CD8-positive, alpha-beta memory T cell (primary cell): ENCODE measurements at places on chromosomes 3 and 15. TPM values are rescaled to one million over a fixed set of nuclear protein-coding genes. Genes with fewer than 3 reads are reported as not detected.

CTNNB1 gene
- 156 TPM for total RNA-seq

DNA sequence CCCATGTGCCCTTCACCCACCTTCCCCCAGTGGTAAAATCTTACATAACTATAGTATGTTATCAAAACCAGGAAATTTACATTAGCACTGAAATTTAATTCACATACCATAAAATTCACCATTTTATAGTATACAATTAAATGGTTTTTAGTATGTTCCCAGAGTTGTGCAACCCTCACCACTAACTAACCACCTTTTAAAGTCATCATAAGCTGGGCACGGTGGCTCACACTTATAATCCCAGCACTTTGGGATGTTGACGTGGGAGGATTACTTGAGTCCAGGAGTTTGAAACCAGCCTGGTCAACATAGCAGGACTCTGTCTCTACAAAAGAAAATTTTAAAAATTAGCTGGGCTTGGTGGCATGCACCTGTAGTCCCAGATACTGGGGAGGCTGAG lies 13.7 kb downstream of the FRMD5 start:
- H3K36me3 ChIP-seq: no peaks in the 10 kb centered on the region
- no peaks in the 10 kb centered on the region for H3K4me1 ChIP-seq
- DNase-seq: no peak

- H3K27me3 ChIP-seq: no peaks in the 10 kb centered on the region
- no peak overlapping the region for H3K27ac ChIP-seq
- H3K4me1 ChIP-seq: no peaks in the 10 kb centered on the region
- H3K4me3 ChIP-seq: no peak overlapping the region
Measured at GRCh38 chr3:139705631-139706030, 27.9 kb upstream of the NMNAT3 start.

DNA sequence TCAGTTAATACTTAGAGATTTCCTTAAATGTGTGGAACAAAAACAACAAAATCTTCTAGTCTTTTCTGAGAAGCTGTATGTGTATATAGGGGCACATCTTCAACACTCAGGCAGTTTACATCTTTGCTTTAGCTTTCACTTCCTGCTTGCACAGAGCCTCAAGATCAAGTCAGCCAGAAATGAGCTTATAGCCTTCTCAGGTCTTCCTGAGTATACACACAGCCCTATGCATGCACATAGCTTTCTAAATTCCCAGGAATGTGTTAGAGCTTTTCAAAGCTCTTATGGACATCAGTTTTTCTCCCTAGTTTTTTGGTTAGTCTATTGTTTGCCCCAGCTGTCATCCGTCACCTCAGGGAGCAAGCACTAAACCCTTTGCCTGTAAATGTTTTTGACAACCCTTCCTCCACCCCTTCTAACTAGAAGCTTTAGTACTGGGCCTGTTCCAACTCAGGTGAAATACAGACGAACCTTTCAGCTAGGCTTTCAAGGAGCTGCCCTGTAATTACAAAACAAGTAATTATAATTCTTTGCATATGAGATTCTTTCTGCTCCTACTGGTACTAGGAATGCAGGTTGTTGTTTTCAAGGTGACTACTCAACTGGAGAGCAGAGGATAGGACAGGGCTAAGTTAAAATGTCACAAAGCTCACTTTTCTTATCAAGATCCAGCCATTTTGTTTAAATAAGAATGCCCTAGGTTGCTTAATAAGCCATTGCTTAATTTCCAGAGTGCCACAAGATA lies 22.6 kb upstream of the MTMR10 start:
- no peak overlapping the region for H3K4me3 ChIP-seq
- no peaks in the 10 kb centered on the region for H3K27me3 ChIP-seq
- peaks cover 13% of the 10 kb centered on the region for H3K4me1 ChIP-seq
- no peak overlapping the region for H3K27ac ChIP-seq
- H3K36me3 ChIP-seq: no peaks in the 10 kb centered on the region

- no peak overlapping the region for H3K4me3 ChIP-seq
- no peaks in the 10 kb centered on the region for H3K36me3 ChIP-seq
- no peaks in the 10 kb centered on the region for H3K27me3 ChIP-seq
- H3K4me1 ChIP-seq: no peaks in the 10 kb centered on the region
Measured at GRCh38 chr3:11455956-11456355, 183.8 kb downstream of the ATG7 start.

DNA sequence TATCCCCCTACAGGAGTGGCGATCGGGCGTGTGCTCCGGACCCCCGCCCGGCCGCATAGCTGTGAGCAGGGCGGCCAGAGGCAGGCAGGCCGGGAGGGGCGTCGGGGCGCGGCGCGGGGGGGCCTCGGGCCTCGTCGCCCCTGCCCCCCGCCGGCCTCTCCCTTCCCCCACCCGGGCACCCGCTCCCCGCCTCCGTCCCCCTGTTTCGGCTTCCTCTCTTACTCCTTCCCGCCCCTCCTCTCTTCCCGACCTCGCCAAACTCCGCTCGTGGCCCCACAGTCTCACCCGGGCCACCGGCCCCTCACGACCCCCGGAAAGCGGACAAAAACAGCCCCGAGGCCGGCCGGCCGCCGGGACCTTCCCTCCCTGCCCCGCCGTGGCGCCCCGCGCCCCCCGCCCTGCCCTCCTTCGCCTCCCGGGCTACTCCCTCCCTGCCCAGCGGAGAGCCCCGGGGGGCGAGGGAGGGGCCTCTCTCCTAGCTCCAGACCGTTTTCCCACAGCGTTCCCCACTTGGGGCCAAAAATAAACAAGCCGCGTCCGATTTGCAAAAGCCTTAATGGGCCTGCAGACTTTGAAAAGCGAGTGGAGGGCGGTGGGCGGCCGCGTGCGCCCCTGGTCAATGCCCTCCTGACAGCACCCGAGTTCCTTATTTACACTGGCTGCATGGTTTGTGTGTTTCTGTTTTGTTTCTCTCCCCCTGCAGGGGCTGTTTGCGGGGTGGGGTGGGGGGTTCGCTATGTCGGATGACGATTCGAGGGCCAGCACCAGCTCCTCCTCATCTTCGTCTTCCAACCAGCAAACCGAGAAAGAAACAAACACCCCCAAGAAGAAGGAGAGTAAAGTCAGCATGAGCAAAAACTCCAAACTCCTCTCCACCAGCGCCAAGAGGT lies 1.0 kb downstream of the UBE2E1 start:
- peak overlapping the region; percentile 53 for H3K4me3 ChIP-seq
- DNase-seq: no peak
- H3K4me1 ChIP-seq: peaks cover 40% of the 10 kb centered on the region
- peak overlapping the region; percentile 61 for H3K27ac ChIP-seq
- no peaks in the 10 kb centered on the region for H3K36me3 ChIP-seq

- no peaks in the 10 kb centered on the region for H3K4me1 ChIP-seq
- peaks cover 3% of the 10 kb centered on the region for H3K36me3 ChIP-seq
- no peak overlapping the region for H3K4me3 ChIP-seq
- H3K27me3 ChIP-seq: no peaks in the 10 kb centered on the region
- DNase-seq: no peak
Measured at GRCh38 chr3:88101142-88101541, 42.1 kb downstream of the ZNF654 start.

GOLGA6L4 gene
- total RNA-seq: 0.62 TPM

GRCh38 chr3:29412110-29412509 lies 131.2 kb downstream of the RBMS3 start:
- H3K27me3 ChIP-seq: no peaks in the 10 kb centered on the region
- DNase-seq: no peak
- no peak overlapping the region for H3K4me3 ChIP-seq
- H3K27ac ChIP-seq: no peak overlapping the region

GRCh38 chr3:100158918-100159330 lies 44.6 kb upstream of the FILIP1L start:
- no peaks in the 10 kb centered on the region for H3K4me1 ChIP-seq
- no peak overlapping the region for H3K4me3 ChIP-seq
- no peak overlapping the region for H3K27ac ChIP-seq
- H3K36me3 ChIP-seq: no peaks in the 10 kb centered on the region
- H3K27me3 ChIP-seq: no peaks in the 10 kb centered on the region
- no peak for DNase-seq

- no peaks in the 10 kb centered on the region for H3K27me3 ChIP-seq
- no peak overlapping the region for H3K4me3 ChIP-seq
- no peaks in the 10 kb centered on the region for H3K4me1 ChIP-seq
- no peak overlapping the region for H3K27ac ChIP-seq
- no peak for DNase-seq
Measured at GRCh38 chr3:89525609-89526008, 418.2 kb downstream of the EPHA3 start.

- DNase-seq: no peak
- H3K27ac ChIP-seq: no peak overlapping the region
- no peaks in the 10 kb centered on the region for H3K36me3 ChIP-seq
- no peaks in the 10 kb centered on the region for H3K27me3 ChIP-seq
- H3K4me3 ChIP-seq: no peak overlapping the region
Measured at GRCh38 chr3:73493543-73494308, 131.0 kb downstream of the PDZRN3 start.

ADAMTS17 gene
- 1.2 TPM for total RNA-seq

SNRK gene
- total RNA-seq: 35.9 TPM

GRCh38 chr15:62021991-62022600 lies 38.2 kb downstream of the VPS13C start:
- H3K4me1 ChIP-seq: no peaks in the 10 kb centered on the region
- no peaks in the 10 kb centered on the region for H3K27me3 ChIP-seq
- peaks cover 11% of the 10 kb centered on the region for H3K36me3 ChIP-seq
- H3K27ac ChIP-seq: no peak overlapping the region
- DNase-seq: no peak
- no peak overlapping the region for H3K4me3 ChIP-seq

P3H2 gene
- not detected for total RNA-seq

CYP11A1 gene
- not detected for total RNA-seq

- H3K27me3 ChIP-seq: no peaks in the 10 kb centered on the region
- DNase-seq: no peak
- no peak overlapping the region for H3K4me3 ChIP-seq
- H3K36me3 ChIP-seq: no peaks in the 10 kb centered on the region
- no peaks in the 10 kb centered on the region for H3K4me1 ChIP-seq
Measured at GRCh38 chr15:69873807-69874206, 223.9 kb downstream of the TLE3 start.

- DNase-seq: no peak
- no peaks in the 10 kb centered on the region for H3K36me3 ChIP-seq
- H3K4me3 ChIP-seq: no peak overlapping the region
- H3K27ac ChIP-seq: no peak overlapping the region
Measured at GRCh38 chr15:55116636-55117035, 80.1 kb downstream of the RSL24D1 start.

- no peaks in the 10 kb centered on the region for H3K4me1 ChIP-seq
- H3K27me3 ChIP-seq: no peaks in the 10 kb centered on the region
- H3K36me3 ChIP-seq: no peaks in the 10 kb centered on the region
Measured at GRCh38 chr3:65093641-65094040, 405.8 kb upstream of the ADAMTS9 start.

- H3K27me3 ChIP-seq: no peaks in the 10 kb centered on the region
- H3K4me3 ChIP-seq: no peak overlapping the region
- no peak for DNase-seq
- no peak overlapping the region for H3K27ac ChIP-seq
Measured at GRCh38 chr3:28972921-28973320, 307.9 kb upstream of the RBMS3 start.

RPSA gene
- 2,518 TPM for total RNA-seq

MEIS2 gene
- not detected for total RNA-seq

GCSAM gene
- 4.8 TPM for total RNA-seq

CPLX3 gene
- total RNA-seq: not detected

DNAH12 gene
- total RNA-seq: 0.09 TPM

- DNase-seq: peak; percentile 33
- H3K4me1 ChIP-seq: peaks cover 31% of the 10 kb centered on the region
- peak overlapping the region; percentile 87 for H3K27ac ChIP-seq
- peak overlapping the region; percentile 98 for H3K4me3 ChIP-seq
Measured at GRCh38 chr15:44535523-44536301, 1.2 kb upstream of the EIF3J start.

DNA sequence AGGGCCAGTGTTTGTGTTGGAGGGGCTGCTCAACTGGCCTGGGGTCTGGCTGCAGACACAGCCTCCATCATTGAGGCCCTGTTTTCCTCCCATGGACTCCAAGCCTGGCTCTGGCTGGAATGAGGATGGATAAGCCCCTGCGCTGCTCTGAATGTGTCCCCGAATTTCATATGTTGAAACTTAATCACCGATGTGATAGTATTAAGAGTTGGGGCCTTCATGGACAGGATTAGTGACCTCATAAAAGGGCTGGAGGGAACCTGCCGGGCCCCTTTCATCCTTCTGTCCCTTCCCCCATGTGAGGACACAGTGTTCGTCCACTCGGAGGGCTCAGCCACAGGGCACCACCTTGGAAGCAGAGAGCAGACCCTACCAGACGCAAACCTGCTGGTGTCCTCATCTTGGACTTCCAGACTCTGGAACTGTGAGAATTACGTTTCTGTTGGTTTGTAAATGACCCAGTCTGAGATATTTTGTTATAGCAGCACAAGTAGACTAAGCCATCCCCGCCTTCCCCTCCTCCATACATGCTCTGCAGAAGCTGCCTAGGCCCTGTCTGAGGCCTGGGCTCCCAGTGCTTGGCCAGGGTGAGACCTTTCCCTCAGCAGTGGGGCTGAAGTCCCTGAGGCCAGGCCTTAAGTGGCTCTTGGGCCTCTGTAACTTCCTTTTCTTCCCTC lies 3.8 kb upstream of the LCTL start:
- no peak for DNase-seq
- H3K27me3 ChIP-seq: no peaks in the 10 kb centered on the region
- no peaks in the 10 kb centered on the region for H3K36me3 ChIP-seq
- no peak overlapping the region for H3K4me3 ChIP-seq

GRCh38 chr3:172511783-172512762 lies 11.2 kb downstream of the TNFSF10 start:
- H3K36me3 ChIP-seq: peaks cover 23% of the 10 kb centered on the region
- peak overlapping the region; percentile 33 for H3K4me3 ChIP-seq
- H3K4me1 ChIP-seq: peaks cover 64% of the 10 kb centered on the region

GRCh38 chr3:97481416-97481815 lies 283.1 kb upstream of the ARL6 start:
- H3K27me3 ChIP-seq: no peaks in the 10 kb centered on the region
- DNase-seq: no peak
- no peaks in the 10 kb centered on the region for H3K36me3 ChIP-seq
- no peak overlapping the region for H3K27ac ChIP-seq

GRCh38 chr3:124363476-124363875 lies 366.8 kb upstream of the UMPS start:
- no peaks in the 10 kb centered on the region for H3K36me3 ChIP-seq
- H3K27ac ChIP-seq: no peak overlapping the region

DNA sequence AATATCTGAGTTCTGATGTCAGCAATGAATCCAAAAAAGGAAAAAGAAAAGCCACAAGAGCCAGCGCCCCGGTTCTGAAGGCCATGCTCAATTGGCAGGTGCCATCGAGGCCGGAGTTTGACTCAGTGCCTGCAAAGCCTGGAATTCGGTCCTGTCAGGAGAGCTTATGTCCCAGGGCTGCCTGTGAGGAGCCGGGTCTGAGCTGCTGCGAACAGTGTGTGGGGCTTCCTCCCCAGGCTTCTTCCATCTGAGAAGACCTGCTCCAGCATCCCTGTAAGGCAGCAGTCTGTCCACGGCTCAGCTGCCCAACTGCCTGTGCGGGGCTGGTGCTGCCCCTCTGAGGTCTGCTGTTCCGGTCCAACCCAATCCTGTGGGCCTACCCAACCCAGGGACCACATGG lies 46.1 kb downstream of the ROPN1B start:
- DNase-seq: no peak
- no peaks in the 10 kb centered on the region for H3K4me1 ChIP-seq
- no peak overlapping the region for H3K27ac ChIP-seq
- no peaks in the 10 kb centered on the region for H3K36me3 ChIP-seq

- no peaks in the 10 kb centered on the region for H3K36me3 ChIP-seq
- H3K27me3 ChIP-seq: no peaks in the 10 kb centered on the region
- no peak overlapping the region for H3K27ac ChIP-seq
- DNase-seq: no peak
- peaks cover 94% of the 10 kb centered on the region for H3K4me1 ChIP-seq
Measured at GRCh38 chr3:32419742-32420125, 28.1 kb downstream of the CMTM7 start.

GRCh38 chr15:90291679-90292356 lies 26.3 kb downstream of the NGRN start:
- H3K4me1 ChIP-seq: no peaks in the 10 kb centered on the region
- DNase-seq: no peak
- H3K4me3 ChIP-seq: no peak overlapping the region
